Stimulated activated CD4-positive, alpha-beta T cell treated with anti-CD3 and anti-CD28 coated beads, Interleukin-1b, Interleukin-23, amount 100 ng/mL, for 1 hour (primary cell): ENCODE measurements at places on chromosomes 1 and 21.

DNA sequence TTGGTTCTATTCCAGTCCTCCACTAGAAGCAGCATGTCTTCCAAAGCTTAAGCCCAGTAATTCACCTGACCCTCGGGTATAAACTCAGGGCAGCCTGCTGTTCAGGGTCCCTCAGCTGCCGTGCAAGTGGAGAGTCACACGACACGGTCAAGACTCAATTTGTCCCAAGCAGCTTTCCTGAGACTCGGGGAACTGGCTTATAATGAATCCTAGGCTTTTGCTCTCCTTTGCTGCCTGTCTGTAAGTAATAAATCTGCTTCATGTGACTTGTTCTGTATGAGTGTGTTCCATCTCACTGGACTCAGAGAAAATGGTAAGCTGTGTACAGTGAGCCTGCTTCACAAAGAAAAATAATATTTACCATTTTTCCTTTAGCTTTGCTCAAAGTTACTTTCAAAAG, 119.8 kb downstream of the CYYR1 start:
- DNase-seq, result no peak

DNA sequence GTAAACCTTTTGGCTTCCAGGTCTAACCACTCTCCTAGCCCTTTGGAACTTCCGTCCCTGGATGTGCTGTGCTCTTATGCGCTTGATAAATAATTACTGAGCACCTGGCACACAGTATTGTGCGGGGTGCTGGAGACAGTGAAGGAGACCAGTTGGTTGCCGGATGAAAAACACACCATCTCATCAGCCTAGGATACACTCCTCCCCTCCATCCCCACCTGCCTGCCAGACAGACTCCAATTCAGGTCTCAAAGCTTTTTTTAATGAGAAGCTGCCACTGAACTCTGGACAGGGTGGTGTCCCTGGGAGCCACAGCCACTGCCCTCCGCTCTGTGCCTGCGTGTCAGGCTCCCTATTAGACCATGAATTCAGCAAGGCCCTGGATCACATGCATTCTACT, 9.2 kb downstream of the GNB1 start:
- DNase-seq, result no peak

- no peak for DNase-seq
These were observed 39.3 kb upstream of the ERO1B start for GRCh38 chr1:236321101-236321500.

- no peak for DNase-seq
These were observed 330.9 kb upstream of the VAMP3 start for GRCh38 chr1:7440154-7440553.
